ENCODE measurements at places on chromosomes 12 and 14.

GRCh38 chr12:105538880-105539279 is 208.4 kb downstream of the C12orf75 start:
- DNase-seq, result no peak

GRCh38 chr14:29102996-29103395 is 336.4 kb downstream of the FOXG1 start:
- DNase-seq, result no peak

DNA sequence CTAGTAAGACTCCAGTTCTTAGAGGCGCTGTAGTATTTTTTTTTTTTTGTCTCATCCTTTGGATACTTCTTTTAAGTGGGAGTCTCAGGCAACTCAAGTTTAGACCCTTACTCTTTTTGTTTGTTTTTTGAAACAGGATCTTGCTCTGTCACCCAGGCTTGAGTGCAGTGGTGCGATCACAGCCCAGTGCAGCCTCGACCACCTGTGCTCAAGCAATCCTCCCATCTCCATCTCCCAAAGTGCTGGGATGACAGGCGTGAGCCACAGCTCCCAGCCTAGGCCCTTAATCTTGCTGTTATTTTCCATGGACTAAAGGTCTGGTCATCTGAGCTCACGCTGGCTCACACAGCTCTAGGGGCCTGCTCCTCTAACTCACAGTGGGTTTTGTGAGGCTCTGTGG is 21.3 kb downstream of the GPRC5A start:
- DNase-seq, result no peak

GRCh38 chr14:51283402-51284085 is 43.5 kb downstream of the TMX1 start:
- DNase-seq, result no peak

DNA sequence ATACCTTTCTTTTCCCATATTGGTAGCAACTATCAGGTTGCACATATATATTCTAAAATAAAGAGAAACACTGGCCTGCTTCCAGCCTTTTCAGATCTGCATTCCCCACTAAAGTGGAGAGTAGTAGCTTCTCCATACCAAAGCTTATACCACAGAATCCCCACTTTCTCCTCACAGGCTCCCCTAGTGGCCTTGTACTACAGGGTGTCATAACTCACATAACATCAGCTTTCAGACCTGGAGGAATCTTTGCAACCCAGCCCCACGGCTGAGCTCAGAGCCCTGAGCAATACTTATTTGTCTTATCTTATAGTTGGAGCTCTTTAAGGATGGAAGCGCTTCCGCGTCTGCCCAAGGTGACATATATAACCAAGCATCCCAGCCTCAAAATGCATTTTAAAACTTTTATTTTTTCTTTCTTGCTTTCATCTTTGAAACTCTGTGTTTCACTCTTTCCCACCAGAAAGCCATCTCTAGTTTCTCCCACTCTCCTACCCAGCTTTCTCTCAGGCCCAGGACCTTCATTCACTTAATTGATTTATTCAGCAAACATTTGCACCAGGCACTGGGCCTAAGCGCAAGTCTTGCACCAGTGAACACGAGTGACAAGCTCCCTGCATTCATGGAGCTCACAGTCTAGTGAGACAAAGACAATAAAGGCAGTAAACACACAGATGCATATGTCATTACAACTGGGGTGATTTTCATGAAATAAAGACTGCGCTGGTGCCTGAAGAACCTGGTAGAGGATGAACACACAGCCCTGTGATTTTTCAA is 254.7 kb downstream of the IPO8 start:
- no peak for DNase-seq
